Uterus (tissue), 4 donors: ENCODE measurements at places on chromosomes 2 and 18. TPM values are rescaled to one million over a fixed set of nuclear protein-coding genes. Genes with fewer than 3 reads are reported as not detected.

Gene RIT2
- total RNA-seq, result not detected

Gene CSRNP3
- total RNA-seq, result 5.9 TPM

GRCh38 chr2:239229545-239230279 is 171.1 kb downstream of the HDAC4 start:
- no peak for DNase-seq

- no peak for DNase-seq
Measured at GRCh38 chr2:128291844-128292598, 26.6 kb downstream of the HS6ST1 start.

GRCh38 chr18:27556741-27557140 is 371.6 kb upstream of the CHST9 start:
- no peak for DNase-seq

DNA sequence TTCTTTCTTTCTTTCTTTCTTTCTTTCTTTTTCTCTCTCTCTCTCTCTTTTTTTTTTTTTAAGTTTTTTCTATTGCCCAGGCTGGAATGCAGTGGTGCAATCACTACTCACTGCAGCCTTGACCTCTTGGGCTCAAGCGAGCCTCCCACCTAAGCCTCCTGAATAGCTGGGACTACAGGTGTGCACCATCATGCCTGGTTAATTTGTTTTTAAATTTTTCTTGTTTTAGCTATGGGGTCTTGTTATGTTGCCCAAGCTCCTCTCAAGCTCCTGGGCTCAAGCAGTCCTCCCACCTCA is 19.4 kb upstream of the CCDC88A start:
- no peak for DNase-seq

DNA sequence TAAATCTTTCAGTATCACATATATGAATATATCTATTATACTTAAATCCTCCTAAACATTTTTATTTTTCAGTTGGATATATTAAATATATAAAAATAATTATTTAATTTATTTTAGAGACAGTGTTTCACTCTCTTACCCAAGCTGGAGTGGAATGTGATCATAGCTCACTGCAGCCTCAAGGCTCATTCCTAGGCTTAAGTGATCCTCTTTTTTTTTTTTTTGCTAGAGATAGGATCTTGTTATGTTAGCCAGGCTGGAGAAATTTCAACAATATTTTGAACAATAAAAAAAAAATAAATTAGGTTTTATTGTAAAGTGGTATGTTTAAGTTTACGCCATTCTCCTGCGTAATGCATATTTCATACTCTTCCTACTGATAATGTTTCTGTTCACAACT is 4.2 kb downstream of the SPAST start:
- DNase-seq, result no peak

DNA sequence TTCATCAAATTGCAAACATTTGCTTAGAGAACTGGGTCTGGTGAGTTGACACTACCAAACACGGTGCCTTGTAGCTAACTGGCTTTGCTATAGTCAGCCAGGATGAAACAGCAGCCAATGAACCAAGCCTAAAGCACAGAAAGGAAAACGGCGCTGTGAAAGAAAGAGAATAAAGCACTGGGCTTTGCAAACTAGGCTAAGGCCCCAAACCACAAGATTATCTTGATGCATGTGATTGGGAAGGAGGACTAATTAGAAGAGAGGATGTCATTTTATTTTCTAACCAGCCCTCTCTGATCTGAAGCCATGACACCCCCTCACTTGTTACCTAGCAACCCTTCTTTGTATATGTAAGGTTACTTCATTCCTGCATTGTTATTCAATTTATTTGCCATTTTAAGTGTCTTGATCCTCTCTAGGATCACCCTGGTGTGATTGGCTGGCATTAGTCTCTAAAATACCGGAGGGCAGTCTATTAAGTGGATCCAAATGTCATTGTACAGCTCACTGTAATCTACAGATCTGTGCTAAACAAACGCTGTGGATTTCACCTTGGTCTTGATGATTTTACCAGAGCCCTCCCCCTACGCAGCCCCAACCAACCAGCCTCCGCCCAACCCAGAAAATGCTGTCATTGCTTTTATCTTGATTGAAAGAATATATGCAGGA is 395.4 kb upstream of the ACVR2A start:
- no peak for DNase-seq
